Retina (tissue), 1 donor: ENCODE measurements at places on chromosomes 6 and 20.

- no peak for DNase-seq
Measured at GRCh38 chr6:89400912-89401399, 11.1 kb downstream of the RRAGD start.

DNA sequence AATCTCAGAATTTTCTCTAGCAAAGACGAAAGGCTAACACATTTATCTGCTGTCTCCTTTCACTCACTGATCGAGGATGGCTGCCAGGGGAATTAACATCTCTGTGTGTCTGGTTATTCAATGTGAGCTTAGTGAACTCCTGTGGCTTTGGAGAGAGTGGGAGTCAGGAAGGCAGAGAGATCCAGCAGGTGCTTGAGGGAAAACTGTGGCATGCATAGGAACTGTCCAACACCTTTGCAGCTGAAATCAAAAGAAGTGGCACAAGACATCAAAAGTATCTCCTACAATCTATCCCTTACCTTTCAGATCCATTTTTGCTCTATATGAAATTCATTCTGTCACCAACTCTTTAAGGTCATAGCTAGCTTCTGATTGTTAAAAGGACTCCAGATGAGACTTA is 11.8 kb upstream of the FAM184A start:
- DNase-seq, result no peak

GRCh38 chr6:1417718-1418117 is 28.3 kb downstream of the FOXF2 start:
- no peak for DNase-seq

GRCh38 chr20:16419138-16419715 is 154.0 kb downstream of the KIF16B start:
- DNase-seq, result no peak

DNA sequence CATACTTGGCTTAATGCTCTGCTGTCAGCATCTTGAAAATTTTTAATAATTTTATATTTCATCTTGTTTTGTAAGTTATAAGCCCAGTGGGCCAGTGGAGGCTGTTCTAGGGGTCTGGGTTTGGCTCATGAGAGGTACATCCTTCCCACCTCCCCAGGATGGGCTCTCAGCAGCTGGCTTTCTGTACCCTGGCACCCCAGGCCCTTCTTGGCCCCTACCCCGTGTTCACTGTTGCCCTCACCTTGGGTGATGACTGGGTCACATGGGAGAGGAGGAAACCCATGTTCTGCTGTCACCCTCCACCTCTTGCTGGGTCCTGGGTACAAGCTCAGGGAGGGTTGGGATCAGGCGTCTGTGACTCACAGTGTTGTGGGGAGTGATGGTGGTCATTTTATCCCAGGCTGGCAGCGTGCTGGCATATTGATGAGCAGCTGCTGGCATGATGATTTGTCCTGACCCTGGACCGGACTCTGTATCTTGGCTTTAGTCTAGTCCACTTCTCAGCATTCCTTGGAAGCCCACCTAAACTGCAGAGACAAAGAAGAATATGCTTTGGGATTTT is 34.6 kb downstream of the SLC16A10 start:
- DNase-seq, result no peak

GRCh38 chr6:12165722-12166280 is 124.4 kb upstream of the EDN1 start:
- no peak for DNase-seq

DNA sequence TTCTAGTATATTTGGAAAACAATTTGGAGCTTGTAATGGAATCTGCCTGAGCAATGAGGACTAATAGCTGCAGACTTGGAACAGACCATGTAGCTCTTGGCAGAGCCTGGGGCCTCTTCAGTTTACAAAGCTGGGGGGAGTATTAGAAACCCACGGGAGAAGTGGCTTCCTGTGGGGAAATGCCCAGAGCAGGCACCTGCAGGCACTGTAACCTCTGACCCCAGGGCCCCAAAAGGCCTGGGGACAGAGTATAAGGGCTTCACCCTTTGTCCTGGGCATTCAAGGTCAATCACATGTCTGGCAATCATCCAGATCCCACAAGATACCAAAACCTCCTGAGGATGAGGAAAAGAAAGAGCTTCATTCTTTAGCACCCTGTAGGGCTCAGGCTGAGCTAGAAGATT is 19.4 kb downstream of the PKIG start:
- no peak for DNase-seq

DNA sequence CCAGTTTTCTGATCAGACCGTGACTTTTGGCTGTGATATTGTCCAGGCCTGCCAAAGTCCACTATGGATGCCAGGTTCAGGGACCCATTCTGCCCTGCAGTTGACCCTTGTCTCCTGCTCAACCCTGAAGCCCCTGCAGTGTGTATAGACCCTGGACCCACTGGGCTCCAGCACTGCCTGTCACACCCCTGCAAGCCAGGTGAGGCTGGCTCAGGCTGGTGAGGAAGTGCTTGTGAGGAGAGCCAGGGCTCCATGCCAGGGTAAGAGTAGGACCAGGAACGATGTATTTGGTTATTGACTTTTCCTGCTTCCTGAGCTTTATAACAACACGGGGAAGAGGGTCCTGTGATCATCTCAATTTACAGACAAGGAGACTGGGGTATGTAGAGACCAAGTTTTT is 19.1 kb upstream of the CD93 start:
- no peak for DNase-seq

DNA sequence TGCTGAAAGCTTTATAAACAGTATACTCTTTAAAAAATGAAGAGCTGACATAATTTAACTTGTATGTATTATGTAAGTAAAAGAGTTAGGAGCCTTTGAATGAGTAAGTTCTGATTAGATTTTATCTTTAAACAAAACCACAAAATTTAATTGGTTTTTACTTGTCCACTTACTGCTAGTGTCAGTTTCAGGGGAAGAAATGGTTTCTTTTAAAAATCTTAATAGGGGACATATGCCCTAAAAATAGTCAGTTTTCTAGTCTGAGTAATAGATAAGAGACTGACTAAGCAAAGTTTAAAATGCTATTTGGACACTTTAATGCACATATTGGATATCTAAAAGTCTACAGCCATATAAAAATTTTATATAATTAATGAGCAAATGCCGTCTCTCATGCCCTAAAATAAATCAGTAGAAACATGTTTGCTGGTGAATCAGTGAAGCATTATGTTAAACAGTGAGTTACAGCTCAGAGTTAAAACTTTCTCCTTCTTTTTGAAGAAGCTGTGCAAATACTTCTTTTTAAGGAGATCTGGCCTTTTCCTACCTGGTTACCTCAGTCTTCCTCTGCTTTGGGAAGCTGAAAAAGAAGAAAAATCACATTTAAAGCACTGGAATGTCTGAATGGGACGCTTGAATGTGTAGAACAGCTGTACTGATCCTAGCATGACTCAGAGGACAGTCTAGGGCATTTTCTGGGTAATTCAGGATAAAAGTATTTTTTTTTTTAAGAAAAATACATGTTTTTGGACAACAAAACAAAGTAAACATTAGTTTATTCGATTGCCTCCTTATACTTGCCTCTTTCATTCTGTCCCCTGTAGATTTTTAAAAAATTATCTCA is 55.3 kb downstream of the CDH26 start:
- DNase-seq, result no peak

DNA sequence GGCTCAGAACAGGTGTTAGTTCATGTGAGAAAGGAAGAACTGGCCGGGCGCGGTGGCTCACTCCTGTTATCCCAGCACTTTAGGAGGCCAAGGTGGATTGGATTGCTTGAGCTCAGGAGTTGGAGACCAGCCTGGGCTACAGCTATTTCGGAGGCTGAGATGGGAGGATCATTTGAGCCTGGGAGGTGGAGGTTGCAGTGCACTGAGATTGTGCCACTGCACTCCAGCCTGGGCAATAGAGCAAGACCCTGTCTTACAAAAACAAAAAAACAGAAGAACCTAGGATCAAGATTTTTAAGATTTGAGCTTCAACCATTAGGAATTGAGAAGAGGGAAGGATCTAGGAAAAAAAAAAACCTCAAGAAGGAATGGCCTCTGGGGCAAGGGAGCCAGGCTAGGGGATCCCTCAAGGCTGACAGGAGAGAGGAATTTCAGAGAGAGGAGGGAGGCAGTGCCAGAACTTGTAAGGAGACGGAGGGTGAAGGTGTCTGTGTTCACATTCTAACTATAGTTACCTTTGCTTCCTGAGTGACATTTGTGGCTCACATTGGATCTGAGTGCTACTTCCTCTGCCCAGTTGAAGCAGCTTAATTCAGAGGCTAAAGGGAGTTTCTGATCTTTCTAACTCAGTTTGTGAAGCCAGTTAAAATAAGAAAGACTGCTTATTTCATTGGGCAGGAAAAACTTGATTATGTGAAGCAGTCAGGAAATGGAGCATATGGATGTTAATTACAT is 26.1 kb downstream of the CHMP4B start:
- no peak for DNase-seq

- DNase-seq, result no peak
Measured at GRCh38 chr20:58212636-58213035, 15.8 kb downstream of the ANKRD60 start.

GRCh38 chr20:18533978-18534644 is 26.4 kb downstream of the SEC23B start:
- DNase-seq, result no peak
